Glomerular endothelial cell (primary cell): ENCODE measurements at places on chromosomes 3 and 15.

DNA sequence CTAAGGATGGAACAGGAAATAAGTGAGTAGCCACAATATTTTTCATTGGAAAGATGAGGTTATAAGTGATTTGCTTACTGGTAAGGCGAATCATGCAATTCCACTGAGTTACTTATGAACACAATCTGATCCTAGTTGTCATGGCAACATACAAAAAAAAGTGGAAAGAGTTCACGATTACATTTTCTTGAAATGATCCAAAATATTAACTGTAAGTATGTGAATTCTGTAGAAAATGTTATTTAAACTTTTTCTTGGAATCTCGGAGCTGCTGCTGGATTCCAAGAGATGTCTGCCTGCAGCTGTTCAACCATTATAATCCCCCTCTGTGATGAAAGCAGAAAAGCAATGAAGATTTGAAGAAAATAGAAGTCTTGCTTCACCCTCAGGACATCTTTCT is 120.5 kb downstream of the KBTBD8 start:
- no peak for DNase-seq

GRCh38 chr15:69609176-69609575 is 156.6 kb downstream of the RPLP1 start:
- DNase-seq, result no peak

DNA sequence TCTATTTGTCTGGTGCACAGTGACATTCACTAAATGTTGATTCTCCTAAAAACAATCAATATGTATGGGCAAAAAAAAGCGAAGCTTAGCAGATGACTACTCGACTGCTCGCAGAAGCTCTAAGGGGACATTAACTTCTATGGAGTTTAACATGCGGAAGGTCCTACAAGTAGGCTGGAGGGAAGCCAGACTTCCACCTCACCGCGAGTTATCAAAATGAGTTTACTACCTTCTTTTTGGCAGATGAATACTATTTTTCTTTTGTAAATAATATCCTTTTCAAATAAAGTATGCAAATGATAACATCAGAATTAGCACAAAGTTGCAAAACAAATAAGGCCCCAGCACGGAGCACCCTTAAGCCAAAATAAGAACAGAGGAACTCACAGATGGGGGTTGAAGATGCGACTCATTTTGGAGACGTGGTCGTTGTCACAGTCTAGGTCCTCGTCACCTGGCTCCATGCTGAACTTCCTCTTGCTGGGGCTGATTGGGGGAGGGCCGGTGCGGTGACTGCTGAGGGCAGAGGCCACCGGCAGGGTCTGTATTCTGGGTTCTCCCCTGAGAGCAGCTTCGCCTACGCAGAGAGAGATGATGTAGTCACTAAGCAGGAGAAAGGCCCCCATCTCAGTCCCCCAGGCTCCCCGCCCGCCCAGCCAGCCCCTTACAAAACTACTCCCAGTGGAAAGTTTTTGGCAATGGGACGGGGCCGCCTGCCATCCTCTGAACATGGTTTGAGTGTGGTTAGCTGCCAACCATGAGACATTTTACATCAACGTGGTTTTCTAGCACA is 42.1 kb downstream of the VGLL4 start:
- DNase-seq, result no peak

DNA sequence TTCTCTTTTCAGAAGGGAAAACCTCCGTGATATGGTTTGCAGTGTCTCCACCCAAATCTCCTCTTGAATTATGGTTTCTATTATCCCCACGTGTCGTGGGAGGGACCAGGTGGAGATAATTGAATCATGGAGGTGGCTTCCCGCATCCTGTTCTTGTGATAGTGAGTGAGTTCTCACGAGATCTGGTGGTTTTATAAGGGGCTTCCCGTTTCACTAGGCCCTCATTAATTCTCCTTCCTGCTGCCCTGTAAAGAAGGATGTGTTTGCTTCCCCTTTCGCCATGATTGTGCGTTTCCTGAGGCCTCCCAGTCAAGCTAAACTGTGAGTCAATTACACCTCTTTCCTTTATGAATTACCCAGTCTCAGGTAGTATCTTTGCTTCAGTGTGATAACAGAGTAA is 692.7 kb upstream of the GRM7 start:
- no peak for DNase-seq

GRCh38 chr15:80615783-80616391 is 79.2 kb upstream of the ABHD17C start:
- DNase-seq, result peak; percentile 25

GRCh38 chr3:194496217-194496919 is 9.6 kb upstream of the ATP13A3 start:
- DNase-seq, result no peak

GRCh38 chr3:54965746-54966145 is 37.9 kb upstream of the LRTM1 start:
- no peak for DNase-seq

GRCh38 chr3:128133273-128133883 is 9.8 kb upstream of the RUVBL1 start:
- DNase-seq, result peak; percentile 18

GRCh38 chr3:143298380-143298779 is 178.8 kb downstream of the CHST2 start:
- no peak for DNase-seq

GRCh38 chr3:143232981-143233380 is 113.4 kb downstream of the CHST2 start:
- DNase-seq, result no peak

GRCh38 chr3:148366743-148367410 is 330.8 kb upstream of the AGTR1 start:
- no peak for DNase-seq

DNA sequence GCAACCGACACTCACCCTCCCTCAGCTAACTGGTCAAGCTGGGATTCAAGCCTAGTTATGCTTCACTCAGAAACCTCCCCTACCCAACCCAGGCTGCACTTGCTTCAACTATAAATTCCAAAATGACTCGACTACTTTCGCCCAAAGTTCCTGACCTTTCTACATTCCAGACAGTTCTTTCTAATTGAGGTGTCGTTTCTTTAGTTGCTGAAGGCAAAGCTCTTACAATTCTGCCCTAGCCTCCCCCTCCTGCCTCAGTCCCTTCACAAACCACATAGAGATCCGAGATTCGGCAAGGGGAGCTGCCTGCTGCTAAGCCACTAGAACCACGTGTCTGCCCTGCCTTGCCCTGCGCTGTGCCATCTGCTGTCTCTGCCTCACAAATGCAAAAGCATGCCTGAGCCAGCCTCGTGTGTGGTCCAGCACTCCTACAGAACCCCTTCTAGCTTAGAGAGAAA is 74.7 kb upstream of the SH3GL3 start:
- DNase-seq, result no peak

- no peak for DNase-seq
Measured at GRCh38 chr3:64055076-64055475, 31.8 kb upstream of the PSMD6 start.

DNA sequence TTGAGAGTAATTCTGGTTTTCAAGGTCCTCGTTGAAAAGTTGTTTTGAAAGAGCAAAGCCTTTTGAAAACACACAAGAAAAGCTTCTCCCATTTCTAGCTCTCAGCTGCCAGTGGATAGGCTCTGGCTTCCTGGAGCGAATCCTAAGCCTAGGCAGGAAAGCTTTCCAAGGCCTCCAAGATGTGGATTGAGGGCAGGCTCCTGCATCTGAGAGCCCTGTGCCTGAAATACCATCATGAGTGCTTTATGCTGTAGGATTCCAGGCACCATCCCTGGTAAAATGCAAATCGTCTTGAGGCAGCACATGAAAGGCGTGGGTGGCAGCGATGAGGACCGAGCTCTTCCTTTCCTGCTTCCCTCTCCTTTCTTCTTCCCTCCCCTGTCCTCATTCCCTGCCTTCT is 60.7 kb upstream of the CORO2B start:
- DNase-seq, result no peak

- DNase-seq, result no peak
Measured at GRCh38 chr15:99100245-99101173, 4.4 kb upstream of the SYNM start.

- no peak for DNase-seq
Measured at GRCh38 chr3:112873632-112874031, 27.0 kb upstream of the CD200R1L start.

- DNase-seq, result no peak
Measured at GRCh38 chr3:73827725-73828211, 203.0 kb upstream of the PDZRN3 start.

DNA sequence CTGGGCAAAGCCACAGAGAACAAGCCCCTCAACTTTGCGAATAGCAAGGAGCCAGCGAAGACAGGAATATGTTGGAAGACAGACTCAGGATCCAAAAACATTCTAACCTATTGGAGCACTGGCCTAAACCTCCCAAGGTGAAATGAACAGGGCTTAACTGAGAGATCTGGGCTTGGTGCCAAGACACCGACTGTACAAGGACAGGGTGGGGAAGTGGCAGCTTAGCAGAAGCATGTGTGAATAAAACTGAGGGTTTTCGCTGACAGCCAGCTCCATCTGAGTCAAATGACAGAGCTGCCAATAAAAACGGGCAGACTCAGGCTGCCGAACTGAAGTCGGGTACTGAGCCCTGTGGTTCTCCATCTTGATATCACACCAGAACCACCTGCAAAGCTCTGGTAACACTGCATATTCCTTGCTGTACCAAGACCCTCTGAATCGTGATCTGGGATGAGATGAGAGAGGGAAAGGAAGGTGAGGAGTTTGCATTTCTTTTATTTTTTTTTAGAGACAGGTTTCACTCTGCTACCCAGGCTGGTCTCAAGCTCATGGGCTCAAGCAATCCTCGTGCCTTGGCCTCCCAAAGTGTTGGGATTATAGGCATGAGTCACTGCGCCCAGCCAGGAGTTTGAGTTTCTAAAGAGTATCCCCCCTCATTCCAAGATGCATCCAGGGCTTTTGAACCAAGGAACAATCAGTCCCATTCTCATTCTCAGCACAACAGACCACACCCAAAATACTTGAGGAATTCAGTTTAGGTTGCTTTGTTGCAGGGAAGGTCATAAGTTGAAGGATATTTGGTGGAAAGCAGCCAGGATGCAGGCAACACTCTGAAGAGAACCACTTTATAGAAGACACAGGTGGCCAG is 6.0 kb upstream of the PLCB2 start:
- no peak for DNase-seq

DNA sequence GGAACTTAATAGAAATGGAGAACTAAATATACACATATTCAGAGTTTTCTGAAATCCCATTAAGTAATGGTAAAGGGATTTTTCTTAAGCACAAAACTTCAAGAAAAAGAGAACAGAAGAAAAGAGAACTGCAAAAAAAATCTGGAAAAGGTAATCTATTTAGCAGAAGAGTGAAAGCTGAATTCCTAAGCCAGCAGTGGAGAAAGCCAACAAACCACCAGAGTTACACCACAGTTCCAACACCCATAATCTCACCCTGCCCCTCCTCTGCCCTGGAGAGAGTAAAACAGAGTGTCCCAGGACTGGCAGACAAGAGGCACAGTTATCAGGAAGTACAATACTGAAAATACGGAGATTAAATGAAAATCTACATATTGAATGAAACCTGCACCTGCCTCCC is 29.4 kb downstream of the TP53BP1 start:
- no peak for DNase-seq

DNA sequence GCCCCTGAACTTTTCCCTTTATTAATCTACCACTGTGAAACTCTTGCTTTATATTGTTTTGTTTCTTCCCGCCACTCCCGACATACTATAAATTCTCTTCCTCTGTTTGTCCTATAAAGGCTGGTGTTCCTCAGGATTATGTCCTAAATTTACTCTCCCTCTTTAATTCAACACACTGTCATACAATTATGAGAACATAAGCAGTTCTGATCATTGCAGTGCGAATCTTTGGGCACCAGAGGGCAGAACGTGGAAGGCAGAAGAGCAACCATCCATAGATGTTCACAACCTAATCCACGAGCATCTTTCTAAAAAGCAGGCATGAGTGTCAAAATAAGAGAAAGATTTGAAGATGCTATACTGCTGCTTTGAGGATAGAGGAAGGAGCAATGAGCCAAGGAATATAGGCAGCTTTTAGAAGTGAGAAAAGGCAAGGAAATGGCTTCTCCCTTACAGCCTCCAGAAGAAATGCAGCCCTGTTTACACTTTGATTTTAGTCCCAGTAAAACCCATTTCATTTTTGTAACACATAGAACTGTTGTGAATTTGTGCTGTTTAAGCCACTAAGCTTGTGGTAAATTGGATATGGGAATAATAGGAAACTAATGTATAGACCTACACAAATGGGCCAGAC is 179.4 kb downstream of the GBE1 start:
- DNase-seq, result peak; percentile 7

DNA sequence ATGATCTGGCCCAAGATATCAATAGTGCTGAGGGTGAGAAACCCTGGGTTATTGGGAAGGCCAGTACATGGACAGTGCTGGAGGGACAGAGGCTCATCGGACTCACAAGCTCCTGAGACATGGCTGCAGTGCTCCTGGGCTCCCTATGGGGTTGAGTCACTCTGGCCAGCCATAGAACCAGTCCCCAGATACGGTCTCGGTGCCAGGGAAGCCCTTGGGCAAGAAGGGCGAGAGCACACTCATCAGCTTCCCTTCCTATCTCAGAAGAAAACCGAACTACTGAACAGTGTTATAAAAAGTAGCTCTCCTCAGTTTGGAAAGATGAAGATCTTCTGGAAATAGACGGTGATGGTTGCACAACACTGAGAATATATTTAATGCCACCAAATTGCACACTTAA is 34.4 kb downstream of the POC1A start:
- DNase-seq, result no peak

DNA sequence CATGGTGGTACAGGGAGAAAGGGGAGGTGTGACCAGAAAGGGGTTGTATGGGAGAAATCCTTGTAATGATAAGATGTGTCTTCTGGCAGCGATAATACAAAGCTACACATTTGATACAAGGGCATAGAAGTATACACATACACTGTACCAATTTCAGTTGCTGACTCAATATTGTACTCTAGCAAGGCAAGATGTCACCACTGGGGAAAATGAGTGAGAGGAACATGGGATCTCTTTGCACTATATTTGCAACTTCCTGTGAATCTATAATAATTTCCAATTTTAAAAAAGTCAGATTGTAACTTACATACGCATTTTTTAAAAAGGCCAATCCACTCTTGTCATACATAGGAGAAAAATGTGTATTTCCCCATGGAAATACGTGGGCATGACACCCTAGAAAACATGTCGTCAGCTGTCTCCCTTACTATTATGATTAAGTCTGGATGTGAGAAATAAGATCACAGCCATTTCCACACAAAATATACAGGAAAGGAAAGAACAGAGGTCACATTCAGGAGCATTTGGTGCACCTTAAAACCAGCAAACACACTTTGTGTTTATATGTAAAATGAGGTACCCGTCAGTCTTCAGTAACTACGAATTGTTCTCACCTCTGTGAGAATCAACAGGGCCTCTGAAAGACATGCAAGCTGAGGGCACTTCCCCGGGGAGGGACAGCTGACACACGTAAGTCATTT is 22.9 kb downstream of the PRR23E start:
- DNase-seq, result no peak

GRCh38 chr3:114226313-114226712 is 11.1 kb downstream of the ZNF80 start:
- no peak for DNase-seq
